ENCODE measurements at places on chromosomes 16 and 17.

DNA sequence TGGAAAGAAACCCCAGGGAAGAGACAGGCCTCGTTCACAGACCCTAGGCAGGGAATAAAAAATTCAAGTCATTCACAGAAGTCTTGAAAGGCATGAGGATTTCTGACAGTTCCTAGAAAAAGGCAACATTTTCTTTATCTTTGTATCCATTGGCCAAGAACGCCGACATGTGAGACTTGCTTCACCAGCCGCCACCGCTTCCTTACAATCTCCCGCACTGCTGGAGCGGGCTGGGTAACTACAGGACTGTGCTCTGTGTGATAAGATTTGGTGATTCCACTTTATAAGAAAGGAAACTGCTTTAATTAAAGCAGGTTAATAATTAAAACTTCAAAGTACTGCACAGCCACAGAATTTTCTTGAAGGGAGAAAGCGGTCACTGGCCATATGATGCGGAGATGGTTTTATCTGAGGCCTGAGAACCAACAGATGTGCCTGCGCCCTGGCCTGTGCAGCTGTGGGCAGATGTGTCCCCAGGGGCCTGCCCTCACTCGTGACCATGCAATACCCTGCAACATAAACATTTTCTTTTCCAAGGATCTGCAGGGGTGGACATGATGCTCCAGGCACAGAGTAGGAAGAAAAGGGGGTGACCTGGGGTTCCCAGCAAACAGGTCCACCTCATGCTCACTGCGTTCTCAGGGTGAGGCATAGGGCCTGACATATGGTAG, 13.0 kb upstream of the LGALS3BP start:
- DNase-seq = no peak

- DNase-seq = no peak
These were observed 22.7 kb downstream of the FAM83G start for GRCh38 chr17:18981642-18982424.

GRCh38 chr16:2518823-2519710, 1.1 kb upstream of the AMDHD2 start:
- no peak for DNase-seq

GRCh38 chr16:86761111-86762031, 183.0 kb downstream of the FOXL1 start:
- DNase-seq = peak; percentile 71

DNA sequence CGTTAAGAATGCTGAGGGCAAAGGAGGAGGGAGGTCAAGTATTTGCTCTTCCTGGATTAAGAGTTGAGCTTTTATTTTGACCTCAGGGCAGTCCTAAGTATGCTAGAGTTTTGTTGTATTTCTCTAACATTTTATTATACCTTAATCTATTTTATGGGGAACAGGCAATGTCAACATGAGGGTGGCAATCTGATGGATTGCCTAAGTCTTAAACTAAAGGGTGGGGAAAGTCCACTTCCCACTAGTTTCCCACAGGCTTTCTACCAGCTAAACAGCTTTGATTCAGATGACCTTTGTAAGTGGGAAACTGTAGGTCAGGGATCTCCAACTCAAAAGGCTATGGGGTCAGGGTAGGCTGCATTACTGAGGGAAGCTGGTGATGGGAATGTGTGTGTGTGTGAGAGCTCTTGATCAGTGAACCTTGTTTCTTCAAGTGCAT, 24.9 kb downstream of the HSD17B2 start:
- no peak for DNase-seq

DNA sequence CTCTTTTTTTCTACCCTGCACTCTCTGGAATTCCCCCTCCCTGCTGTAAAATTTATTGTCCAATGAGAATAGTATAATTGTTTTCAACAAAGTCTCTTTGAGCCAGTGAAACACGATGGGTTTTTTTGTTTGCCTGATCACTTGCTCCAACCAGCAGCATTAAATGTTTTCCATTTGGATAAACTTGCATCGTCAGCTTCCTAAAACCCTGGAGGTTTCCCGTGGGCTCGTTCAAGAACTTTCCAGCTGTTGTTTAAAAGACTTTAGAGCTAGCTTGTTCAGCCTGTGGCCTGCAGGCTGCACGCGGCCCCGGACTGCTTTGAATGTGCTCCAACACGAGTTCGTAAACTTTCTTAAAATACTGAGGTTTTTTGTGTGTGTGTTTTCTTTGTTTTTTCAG, 14.9 kb downstream of the NAGPA start:
- no peak for DNase-seq

- DNase-seq = peak; percentile 28
These were observed 8.9 kb upstream of the C16orf74 start for GRCh38 chr16:85759631-85760419.

- no peak for DNase-seq
These were observed 356.9 kb downstream of the C16orf95 start for GRCh38 chr16:86960266-86960665.

DNA sequence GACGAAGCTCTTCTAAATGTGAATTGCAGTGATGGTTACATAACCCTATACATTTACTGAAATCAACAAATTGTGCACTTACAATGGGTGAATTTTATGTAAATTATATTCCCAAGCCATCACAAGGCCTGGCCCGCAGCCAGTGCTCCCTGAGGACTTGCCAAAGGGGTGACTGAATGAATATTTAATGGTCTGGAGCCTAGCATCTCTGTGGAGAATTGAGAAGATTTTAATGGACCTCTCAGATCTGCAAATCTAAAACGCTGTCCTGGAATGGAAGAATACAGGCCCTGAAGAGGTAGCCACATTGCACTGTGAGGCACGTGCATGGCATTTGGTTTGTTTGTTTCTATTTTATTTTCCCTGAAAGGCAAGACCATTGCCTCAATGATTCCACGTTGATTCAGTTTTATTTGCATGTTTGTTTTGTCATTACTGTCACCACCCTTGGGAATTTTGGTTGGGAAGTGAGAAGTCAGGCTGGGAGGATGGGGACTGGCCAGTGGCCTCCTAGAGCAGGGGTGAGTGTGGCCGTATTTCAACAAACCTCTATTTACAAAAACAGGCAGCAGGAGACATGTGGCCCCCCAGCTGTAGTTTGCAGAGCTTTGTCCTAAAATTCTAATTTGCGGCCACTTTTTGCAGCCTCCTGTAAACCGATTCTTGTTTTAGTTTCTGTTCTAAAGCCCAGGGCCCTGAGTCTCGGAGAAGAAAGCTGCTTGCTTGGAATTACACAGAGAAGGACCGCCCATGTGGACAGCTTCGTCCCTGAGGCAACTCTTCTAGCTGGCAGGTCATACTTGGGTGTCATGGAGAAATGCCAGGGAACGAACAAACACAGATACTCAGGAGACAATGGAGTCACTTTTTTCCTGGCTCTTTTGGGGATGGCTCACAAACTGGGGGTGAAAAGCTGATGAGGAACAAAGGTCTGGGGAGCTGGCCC, 40.5 kb upstream of the GCSH start:
- DNase-seq = no peak

GRCh38 chr17:43673516-43674323, 12.0 kb upstream of the MEOX1 start:
- DNase-seq = peak; percentile 60

DNA sequence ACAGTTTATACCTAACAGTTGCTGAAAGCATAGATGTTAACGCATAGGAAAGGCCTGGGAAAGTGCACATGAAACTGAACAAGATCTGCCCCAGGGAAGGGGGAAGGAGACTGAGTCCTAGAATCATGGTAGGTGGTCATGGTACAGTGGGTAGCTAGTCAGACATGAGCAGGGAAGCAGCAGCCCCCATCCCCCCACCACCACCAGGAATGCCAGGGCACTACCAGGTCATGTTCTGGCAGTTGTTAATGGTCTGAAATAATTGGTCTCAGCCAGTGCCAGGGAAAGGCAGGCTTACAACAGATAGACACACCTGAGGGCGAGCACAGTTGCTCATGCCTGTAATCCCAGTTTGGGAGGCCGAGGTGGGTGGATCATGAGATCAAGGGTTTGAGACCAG, 185.2 kb downstream of the CPPED1 start:
- no peak for DNase-seq

- DNase-seq = no peak
These were observed 38.4 kb downstream of the ABAT start for GRCh38 chr16:8712589-8713361.

DNA sequence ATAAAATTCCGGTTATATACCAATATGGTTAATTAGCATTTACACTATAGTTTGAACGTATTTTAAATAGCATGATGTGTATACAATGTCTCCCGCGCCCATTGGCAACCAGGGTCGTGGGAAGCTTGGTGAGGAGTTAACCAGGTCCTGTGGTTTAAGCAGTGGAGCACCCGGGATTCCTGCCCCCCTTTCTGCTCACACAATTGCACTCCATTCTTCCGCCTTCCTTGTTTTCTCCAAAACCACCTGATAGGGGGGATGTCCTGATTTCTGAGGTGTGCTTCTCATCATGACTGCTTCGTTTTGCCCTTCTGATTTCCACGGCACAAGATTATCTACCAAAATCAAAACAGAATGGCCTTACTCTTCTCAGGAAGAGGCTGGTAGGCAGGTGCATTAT, 35.8 kb downstream of the WIPI1 start:
- DNase-seq = no peak

- no peak for DNase-seq
These were observed 18.6 kb upstream of the ACSF3 start for GRCh38 chr16:89074803-89075688.

DNA sequence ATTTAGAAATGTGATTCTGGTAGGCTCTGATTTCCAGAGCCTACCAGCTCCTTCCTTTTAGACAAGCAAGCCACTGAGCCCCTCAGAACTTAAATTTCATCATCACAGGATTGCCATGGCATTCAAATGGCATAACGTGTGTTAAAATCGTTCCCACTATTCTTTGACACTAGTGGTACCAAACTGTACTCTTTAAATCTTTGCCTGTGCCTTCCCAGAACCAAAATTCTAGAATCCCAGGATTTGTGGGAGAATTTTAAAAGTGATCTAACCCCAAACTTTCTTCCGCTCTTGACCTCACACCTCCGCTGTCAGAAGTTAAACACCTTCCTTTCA, 287 bp upstream of the INTS2 start:
- no peak for DNase-seq

DNA sequence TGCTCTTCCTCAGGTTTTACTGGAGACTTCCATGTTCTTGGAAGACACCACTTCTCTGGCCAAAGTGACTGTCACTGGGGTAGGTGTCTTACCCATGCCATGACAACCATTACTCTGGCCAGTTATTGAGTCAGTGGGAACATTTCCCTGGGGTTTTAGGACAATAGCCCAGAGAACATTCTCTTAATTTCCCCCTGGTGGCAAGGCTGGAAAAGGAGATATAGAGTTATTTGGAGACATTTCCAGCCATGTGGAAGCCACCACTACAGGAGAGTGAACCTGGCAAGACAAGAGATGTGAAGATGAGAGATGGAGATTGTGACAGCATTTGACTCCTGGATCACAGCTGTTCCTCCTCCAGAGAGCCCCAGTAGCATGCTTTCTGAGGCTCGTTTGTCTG, 106.2 kb downstream of the CDK5R1 start:
- no peak for DNase-seq

GRCh38 chr16:27515874-27516353, 33.8 kb downstream of the GTF3C1 start:
- no peak for DNase-seq

GRCh38 chr16:3514621-3515020, 13.8 kb downstream of the CLUAP1 start:
- DNase-seq = no peak

GRCh38 chr16:86382774-86383407, 127.4 kb upstream of the FOXF1 start:
- DNase-seq = no peak
